Omental fat pad (tissue), 4 donors: ENCODE measurements at places on chromosomes 12 and 14.

GRCh38 chr14:35752380-35752779 lies 56.7 kb downstream of the RALGAPA1 start:
- no peak for DNase-seq

GRCh38 chr12:2372735-2373134 lies 319.9 kb downstream of the CACNA1C start:
- DNase-seq: no peak

DNA sequence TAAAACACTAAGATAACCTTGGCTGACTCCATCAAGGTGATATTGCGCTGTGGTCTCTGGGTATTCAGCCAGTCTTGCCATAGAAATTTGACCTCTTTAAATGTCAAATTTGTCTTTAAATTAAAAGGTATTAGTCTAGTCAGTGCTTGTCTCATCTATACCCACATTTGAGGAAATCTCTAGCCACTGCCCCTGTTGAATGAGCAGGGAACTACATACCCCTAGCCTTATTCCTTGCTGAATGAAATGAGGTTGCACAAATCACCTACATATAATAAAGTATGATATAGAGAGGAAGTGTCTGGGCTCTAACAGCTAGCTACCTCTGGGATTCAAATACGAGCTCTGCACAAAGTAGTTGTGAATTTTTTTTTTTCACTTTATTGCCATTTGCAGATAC lies 256.8 kb downstream of the C12orf50 start:
- DNase-seq: no peak

GRCh38 chr14:78005325-78005724 lies 164.8 kb upstream of the NRXN3 start:
- DNase-seq: no peak

DNA sequence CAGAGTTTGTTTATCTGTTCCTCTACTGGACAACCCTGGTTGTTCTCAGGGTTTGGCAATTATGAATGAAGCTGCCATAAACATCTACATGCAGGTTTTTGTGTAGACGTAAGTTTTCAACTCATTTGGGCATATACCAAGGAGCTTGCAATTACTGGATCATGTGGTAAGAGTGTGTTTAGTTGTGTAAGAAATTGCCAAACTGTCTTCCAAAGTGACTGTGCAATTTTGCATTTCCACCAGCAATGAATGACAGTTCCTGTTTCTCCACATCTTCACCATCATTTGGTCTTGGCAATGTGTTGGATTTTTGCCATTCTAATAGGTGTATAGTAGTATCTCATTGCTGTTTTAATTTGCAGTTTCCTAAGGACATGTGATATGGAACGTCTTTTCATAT lies 39.8 kb upstream of the FBXO33 start:
- DNase-seq: no peak

- DNase-seq: no peak
Observed at GRCh38 chr12:22256605-22257004, 77.9 kb downstream of the ST8SIA1 start.

DNA sequence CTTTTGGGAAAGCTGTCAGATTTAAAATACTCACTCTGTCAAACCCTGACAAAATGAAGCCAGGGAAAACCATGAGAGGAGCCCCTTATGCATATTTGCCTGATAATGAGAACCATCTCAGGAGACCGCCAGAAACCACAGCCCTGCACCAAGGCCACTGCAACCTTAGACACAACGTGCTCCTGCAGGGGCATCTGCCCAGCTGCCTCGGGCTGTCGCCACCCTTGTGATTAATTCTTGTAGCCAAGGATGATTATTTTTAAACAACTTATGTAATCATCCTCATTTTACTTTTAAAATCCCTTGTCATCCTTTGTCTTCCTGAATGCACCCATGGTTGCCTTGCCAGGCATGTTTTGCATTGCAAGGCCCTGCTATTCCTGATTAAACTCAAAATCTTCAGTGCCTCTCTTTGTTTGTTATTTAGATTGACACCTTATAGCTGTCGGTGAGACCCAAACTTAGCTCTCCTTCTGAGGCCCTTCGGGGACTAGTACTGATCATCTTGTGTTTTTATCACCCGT lies 766.4 kb upstream of the TMEM132C start:
- DNase-seq: no peak

DNA sequence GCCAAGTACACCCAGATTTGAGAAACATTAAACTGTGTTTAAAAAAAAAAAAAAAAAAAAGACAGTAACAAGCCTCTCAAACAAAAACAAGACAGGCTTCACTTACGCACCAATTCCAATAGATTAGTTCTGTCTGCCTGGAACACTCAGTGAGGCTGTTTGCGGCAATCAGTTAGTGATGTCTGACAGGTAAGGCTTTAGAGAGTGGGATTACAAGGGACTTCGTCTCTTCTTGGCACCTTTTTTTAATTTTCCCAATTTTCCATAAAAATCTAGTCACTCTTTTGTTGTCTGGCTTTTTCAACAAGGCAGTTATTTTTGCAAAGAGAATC lies 79.6 kb downstream of the NCOR2 start:
- DNase-seq: no peak
